ENCODE measurements at places on chromosomes 1 and 21.

GRCh38 chr1:115545791-115546733 lies 95.7 kb upstream of the VANGL1 start:
- no peak for DNase-seq
- no peak overlapping the region for H3K27ac ChIP-seq
- H3K4me1 ChIP-seq: no peaks in the 10 kb centered on the region
- H3K36me3 ChIP-seq: no peaks in the 10 kb centered on the region
- H3K27me3 ChIP-seq: peaks cover 2% of the 10 kb centered on the region
- no peak overlapping the region for H3K4me3 ChIP-seq

GRCh38 chr1:163161841-163162240 lies 40.9 kb downstream of the RGS5 start:
- H3K4me3 ChIP-seq: no peak overlapping the region
- H3K36me3 ChIP-seq: no peaks in the 10 kb centered on the region
- no peaks in the 10 kb centered on the region for H3K27me3 ChIP-seq

- H3K27ac ChIP-seq: no peak overlapping the region
- H3K36me3 ChIP-seq: no peaks in the 10 kb centered on the region
- peak; percentile 40 for DNase-seq
- peaks cover 23% of the 10 kb centered on the region for H3K4me1 ChIP-seq
Measured at GRCh38 chr1:110068646-110069403, 1.6 kb downstream of the ALX3 start.

- H3K4me3 ChIP-seq: no peak overlapping the region
- H3K27ac ChIP-seq: no peak overlapping the region
- no peaks in the 10 kb centered on the region for H3K36me3 ChIP-seq
- H3K27me3 ChIP-seq: peaks cover 41% of the 10 kb centered on the region
- DNase-seq: no peak
Measured at GRCh38 chr1:22349362-22350043, 102.1 kb upstream of the ZBTB40 start.

DNA sequence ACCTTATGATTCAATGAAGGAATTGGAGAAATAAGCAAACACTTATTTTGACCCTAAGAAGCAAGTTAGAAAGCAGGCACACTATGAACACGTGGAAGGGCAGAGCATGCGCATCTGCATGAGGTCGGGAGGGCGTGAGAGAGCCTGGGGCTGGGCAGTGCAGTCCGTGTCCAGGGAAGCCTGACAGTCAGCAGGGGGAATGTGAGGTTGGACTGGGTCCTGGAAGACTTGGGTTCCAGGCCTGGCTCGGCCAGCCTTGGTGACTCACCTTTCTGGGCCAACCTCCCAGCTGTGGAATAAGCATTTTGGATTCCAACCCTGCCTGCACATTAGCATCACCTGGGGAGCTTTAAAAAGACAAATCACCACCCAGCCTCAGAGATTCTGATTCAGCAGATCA lies 26.6 kb upstream of the LMX1A start:
- H3K27ac ChIP-seq: no peak overlapping the region
- DNase-seq: no peak
- H3K36me3 ChIP-seq: no peaks in the 10 kb centered on the region

DNA sequence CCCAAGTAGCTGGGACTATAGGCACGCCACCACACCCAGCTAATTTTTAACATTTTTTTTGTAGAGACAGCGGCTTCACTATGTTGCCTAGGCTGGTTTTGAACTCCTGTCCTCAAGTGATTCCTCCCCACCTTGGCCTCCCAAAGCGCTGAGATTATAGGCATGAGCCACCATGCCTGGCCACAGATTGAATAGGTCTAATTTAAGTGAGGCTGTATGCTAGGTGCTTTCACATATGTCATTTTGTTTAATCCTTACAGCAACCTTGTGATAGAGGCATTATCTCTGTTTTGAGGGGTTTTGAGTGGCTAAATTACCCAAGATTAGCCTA lies 7.2 kb downstream of the INTS3 start:
- no peak for DNase-seq
- H3K36me3 ChIP-seq: peaks cover 36% of the 10 kb centered on the region
- no peak overlapping the region for H3K4me3 ChIP-seq
- peaks cover 44% of the 10 kb centered on the region for H3K4me1 ChIP-seq
- no peaks in the 10 kb centered on the region for H3K27me3 ChIP-seq
